ENCODE measurements at places on chromosomes 4 and X.

DNA sequence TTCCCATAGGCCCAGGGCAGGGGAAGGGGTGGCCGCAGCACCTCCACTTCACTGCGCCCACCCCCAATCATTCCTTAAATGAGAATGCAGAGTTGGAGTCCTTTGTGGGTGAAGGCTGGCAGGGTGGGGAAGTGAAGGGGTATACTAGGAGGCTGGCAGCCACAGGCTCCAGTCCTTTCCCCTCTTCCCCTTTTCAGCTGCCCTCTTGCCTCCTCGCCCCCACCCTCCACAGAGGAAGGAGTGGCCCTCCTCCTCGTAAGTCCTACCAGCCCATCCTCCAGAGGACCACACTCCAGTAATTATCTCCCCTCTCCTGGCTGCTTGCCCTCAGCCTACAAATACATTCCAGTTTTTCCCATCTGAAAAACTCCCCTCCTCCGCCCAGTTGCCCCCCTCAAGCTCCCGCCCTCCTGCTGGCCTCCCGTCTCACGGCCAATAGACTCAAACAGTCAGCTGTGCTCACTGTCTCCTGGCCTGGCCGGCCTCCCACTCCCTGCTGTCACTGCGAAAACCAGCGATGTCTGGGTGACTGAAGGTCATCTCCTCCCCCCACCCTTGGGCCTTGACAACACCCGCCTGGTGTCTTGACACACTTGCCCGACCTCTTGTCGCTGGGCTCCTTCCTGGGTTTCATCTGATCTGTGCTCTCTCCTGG is 38.8 kb downstream of the EFNB1 start:
- no peak for DNase-seq

GRCh38 chr4:10403633-10404445 is 53.4 kb downstream of the ZNF518B start:
- DNase-seq: peak; percentile 36

GRCh38 chr4:169658975-169659715 is 38.8 kb downstream of the CLCN3 start:
- DNase-seq: no peak

DNA sequence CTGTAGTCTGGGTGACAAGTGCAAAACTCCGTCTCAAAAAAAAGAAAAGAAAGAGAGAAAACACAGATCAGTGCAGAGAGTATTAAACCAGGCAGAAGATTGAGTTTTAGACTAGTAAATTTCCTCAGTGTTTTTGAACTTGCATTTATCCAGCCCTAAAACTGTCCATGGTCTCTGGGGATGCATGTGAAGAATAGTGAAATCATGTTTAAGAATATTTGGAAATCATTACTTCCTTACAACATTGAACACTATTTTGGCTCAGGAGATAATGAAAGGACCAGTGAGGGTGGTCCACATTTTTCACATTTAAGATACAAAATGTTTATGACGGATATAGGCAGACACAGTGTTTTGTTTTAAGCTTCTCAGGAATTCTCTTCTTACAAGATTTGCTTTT is 195.8 kb upstream of the RASGEF1B start:
- no peak for DNase-seq

DNA sequence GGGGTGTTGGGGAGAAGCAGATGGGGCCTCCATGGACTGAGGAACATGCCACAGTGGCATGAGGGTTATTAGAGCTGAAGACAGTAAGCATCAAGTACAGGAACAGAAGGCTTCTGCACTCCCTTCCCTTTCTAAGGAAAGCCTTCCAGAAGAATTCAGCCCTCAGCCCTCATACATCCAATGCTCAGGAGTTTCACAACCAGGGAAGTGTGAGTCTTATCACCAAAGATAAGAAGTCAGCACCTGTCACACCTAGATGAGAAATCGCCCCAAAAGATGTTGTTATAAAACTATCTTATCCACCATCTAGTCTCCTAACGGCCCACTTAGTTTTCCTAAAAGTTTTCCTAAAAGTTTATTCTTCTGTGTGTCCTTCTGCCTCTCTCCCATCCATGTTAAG is 78.0 kb upstream of the STS start:
- no peak for DNase-seq

DNA sequence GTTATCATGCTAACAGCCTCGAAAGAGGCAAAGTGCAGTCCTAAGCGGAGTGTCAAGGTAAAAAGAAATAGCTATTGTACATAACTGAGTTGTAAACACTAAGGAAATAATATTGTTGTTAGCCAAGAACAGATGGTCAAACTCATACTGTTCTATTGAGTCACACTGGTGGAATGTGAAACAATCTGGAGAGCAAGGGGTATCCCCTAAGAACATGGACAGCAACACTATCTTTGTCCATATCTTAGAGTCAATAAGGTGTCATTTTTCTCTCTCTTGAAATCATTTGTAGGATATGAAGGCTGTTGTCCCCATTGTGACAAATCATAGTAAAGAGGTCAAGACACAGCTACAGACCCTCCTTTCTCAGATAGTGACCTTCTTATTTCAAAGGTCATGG is 4.5 kb upstream of the PDGFC start:
- no peak for DNase-seq

DNA sequence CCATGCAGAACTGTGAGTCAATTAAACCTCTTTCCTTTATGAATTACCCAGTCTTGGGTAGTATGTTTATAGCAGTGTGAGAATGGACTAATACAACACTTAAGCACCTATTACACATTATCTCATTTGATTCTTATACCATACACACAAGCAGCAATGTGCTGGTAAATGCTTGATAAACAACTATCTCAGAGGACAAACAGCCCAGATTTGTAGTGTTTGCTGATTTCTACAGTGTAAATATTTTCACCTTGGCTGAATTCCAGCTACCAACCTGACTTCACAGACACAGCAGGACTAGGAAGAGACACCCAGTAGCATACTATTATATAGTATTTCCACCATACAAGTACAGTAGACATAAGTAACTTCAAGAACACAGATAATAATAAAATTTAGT is 406.5 kb upstream of the CNKSR2 start:
- DNase-seq: no peak

GRCh38 chrX:30241724-30242415 is at the start of gene MAGEB4:
Gene MAGEB4 (plus strand): TSS chrX:30242000. CDS start chrX:30242136, 136 bp downstream.
- no peak for DNase-seq

DNA sequence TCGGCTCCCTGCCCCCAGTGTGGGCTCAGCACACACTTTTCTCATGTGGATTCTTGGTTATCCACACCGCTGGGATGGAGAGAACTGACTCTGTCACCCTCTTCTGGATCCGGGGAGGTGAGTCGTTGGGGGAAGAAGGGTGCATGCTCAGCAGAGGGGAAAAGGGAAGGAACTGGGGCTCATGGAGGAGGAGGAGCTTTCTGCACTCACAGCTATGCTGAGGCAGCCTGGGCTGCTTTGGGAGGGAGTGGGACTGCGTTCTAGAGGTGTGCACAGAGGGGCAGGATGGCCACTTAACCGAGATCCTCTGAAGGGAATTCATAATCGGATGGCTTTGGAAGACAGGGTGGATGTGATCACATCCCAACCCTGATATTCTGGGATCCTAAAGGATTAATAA is 51.6 kb downstream of the RTL5 start:
- DNase-seq: no peak

DNA sequence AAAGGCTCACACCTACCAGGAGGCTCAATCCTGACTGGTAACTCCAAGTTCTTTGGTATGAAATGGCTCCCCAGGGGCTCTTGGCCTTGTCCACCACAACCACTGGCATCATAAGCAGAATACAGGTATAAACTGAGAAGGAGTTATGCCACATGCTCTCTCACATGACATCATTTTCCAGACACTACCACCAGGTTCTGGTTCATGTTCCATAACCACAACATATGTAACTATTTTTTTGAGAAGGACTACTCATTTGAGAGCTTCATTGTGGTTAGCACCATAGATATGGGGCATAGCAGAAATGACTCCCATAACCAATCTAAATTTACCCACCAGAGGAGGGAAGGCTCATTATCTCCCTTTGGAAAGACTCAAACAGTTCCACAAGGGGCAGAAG is 19.6 kb downstream of the PRDM5 start:
- DNase-seq: no peak

DNA sequence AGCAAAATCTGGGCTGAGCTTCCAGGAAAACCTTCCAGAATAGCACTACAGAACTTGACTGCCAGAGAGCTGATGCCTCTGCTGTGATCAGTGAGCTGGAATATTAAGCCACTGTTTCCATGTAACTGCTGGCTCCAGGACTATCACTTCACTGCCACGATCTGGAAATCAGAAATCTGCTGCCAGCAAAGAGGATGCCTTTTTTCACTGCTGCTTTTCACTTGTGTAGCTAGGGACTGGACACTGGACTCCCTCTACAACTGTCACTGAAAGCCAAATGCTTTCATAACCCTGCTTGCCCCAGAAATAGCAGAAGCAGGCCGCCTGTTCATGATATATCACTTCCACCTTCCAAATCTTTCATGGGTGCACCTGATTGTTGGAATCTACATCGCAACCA is 9.4 kb upstream of the AP1S2 start:
- DNase-seq: no peak

DNA sequence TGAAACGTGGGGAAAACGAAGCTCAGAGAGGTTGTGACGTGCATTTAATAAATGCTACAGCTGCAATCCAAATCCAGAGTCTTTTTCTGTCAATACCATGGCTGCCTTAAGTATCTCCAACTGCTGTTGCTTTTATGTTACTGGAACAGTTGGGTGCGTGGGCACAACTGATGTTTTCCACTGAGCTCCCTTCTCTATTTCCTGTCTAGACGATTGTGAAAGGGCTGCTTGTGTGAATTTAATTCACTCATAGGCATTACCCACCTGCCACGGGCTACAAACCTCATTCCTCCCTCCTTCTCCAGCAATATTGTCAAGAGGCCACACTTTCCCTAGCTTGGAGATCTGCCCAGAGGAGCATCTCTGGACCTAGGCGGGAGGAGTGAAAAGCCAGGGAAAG is 526.0 kb downstream of the MID1IP1 start:
- no peak for DNase-seq

GRCh38 chr4:17112292-17112659 is 213.8 kb upstream of the LDB2 start:
- peak; percentile 11 for DNase-seq

GRCh38 chr4:90621080-90621479 is 493.9 kb downstream of the CCSER1 start:
- DNase-seq: no peak

DNA sequence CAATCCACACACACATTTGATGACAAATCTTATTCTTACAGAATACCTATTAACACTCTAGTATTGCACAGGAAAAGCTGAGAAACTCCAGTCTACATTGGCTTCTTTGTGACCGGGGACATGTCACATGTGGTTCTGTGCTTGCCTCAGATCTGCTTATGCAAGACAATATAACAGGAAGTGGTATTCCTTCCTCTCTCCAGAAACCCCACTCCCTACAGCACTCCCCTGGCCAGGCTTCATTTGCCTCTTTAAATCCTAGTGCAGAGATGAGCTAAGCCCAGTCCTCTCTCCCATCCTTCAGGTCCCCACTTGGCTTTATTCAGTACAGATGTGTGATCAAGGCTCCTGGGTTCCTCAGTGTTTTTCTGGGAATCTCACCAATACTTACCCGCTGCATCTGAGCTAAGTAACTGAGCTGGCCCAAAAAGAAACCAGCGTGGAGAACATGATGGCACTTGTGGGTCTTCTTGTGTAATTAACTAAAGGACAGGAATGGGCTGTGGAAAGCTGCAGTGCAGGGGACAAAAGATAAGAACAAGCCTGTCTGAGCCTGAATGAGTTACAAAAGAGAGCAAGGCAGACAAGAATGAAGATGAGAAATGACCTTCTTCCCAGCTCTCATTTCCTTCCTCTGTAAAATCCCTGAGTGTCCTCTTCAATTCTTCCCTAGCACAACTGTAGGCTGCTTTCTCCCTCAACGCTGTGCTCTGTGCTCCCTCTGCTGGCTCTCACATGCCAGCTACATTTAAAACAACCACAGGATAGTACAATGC is 105.6 kb downstream of the HNRNPD start:
- DNase-seq: peak; percentile 58

- DNase-seq: no peak
Measured at GRCh38 chr4:139798456-139798855, 132.8 kb downstream of the MGST2 start.

DNA sequence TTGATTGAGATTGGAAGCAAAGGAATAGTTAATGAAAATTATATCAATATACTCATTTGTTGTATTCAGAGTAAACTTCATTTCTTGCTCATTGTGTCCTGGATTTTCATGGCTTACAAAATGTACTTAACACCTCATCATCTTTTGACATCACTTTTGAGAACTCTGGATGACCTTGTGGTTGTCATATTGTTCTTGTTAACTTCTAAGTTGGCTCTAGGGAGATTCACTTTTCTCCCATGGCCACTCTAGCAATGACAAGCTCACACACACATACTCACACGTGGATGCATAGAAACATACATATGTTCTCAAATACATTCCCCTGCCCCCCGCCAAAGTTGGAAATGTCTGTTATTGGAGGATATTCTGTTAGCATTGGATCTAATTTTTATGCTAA is 15.3 kb downstream of the PHEX start:
- DNase-seq: no peak

DNA sequence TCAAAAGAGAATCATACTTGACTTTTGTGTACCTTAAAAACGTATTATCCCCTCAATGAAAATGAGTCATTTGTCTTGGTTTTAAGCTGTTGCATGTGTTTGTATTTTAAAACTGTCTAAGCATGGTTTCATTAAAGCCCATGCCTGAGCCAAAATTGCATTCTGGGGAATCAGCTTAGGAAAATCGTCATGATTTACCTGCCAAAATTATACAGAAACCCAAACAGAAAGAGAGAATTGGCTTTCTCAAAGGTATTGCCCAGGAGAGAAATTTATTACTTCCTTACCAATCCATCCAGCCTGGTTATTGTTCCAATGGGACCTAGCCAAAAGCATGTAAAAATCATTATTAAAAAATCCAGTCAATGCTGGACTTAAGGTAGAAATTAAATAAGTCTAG is 37.6 kb downstream of the GPR174 start:
- no peak for DNase-seq

DNA sequence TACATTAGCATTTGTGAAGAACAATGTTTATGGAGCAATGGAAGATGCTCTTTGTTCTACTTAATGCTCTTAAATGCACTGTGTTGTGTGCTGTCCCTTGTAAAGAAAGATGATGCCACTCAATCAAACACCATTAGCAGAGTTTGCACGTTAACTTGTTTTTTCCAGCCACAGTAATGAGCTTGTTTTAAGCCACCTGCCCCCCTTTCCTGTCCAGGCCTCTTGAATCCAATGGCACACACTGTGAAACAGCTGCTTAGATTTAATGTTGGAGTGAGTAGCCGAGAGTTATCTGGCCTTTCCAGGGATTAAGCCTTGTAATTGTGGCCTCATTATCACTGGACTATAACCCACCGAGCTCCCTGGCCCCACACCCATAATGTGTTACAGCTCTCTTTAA is 86.0 kb downstream of the PAK3 start:
- no peak for DNase-seq

DNA sequence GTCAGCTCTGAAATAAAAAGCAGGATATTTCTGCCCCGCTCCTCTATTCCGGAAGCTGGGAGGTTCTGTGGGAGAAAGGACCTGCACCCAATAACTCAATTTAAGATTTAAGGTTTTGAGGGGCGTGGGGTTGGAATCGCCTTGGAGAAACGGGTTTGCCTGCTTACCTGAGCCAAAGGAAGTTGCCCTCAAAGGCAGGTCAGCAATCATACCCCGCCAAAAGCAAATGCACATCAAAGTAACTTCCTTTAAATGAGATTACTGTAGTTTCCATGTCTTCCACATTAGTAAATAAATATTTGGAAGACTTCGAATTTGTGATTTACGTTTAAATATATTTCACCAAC is 978 bp upstream of the HS3ST1 start:
- no peak for DNase-seq

Measured in GM20000 (cell line).